ENCODE measurements at places on chromosomes 6 and 20. TPM values are rescaled to one million over a fixed set of nuclear protein-coding genes. Genes with fewer than 3 reads are reported as not detected.

- no peak for DNase-seq
Measured at GRCh38 chr6:34051331-34051919, 94.5 kb downstream of the GRM4 start.

Gene TREML2
- 0.95 TPM for total RNA-seq

DNA sequence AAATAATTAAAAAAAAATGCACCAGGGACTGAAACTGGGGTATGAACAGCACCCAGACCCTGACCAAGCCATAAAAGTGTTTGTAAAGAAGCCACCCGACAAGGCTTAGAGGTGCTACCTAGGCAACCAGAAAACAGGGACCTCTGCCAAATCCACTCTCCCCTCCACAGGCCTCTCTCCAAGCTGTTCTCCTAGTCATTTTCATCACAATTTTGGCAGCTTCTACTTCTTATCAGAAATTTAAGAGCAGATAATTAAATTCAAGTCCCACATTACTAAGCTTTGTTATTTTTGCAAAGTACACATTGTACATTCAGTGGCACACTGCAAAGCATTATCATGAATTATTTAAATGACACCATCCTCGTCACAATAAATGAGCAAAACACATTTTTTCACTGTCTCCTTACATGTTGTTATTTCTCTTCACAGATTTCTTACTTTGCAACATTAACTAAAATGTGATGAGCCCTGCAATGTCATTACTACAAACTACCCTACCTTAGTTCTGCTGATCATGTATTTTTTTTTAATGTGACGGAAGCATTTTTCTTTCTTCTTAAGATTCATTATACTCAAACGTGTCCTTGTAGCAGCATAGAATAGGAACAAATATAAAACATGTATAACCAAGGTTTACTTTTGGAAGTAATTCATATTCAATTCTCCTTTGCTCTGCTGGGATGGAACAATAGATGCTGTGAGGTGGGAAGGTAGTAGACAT is 38.1 kb downstream of the ECT2L start:
- DNase-seq: no peak

DNA sequence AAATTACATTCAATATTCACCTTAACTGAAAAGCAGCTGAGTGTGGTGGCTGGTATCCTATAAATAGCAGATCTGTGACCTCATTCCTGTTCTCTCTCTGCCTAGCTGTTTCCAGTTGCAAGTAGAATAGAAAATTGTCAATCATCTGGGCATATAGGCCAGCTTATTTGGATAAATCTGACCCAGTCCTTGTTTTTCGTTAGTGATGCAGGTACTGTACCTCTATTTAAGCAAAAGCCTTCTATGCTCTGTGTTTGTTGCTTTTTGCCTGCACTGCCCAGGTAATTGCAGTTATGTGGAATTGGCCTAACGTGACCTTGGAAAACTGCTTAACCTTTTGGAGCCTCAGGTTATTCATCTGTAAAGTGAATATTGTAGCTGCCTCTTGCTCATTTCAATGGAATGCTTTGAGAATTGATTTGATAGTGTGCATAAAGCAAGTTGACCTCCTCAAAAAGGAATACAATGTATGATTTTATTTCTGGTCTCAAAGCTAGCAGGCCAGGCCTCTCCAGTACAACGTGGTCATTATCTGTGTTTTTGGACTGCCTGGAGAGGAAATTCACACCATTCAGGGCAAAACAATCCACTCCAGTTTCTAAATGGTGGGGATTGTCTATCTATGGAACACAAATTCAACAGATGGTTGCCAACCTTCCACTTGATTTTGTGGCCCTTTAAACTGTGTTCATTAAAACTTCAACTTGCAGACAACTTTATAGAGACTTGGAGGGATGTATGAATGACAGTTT is 508.7 kb upstream of the CITED2 start:
- DNase-seq: no peak

GRCh38 chr6:30590509-30590908 is 19.3 kb downstream of the ABCF1 start:
- DNase-seq: no peak

Gene PLA2G7
- 2.1 TPM for total RNA-seq

Gene RNF144B
- 1.2 TPM for total RNA-seq

DNA sequence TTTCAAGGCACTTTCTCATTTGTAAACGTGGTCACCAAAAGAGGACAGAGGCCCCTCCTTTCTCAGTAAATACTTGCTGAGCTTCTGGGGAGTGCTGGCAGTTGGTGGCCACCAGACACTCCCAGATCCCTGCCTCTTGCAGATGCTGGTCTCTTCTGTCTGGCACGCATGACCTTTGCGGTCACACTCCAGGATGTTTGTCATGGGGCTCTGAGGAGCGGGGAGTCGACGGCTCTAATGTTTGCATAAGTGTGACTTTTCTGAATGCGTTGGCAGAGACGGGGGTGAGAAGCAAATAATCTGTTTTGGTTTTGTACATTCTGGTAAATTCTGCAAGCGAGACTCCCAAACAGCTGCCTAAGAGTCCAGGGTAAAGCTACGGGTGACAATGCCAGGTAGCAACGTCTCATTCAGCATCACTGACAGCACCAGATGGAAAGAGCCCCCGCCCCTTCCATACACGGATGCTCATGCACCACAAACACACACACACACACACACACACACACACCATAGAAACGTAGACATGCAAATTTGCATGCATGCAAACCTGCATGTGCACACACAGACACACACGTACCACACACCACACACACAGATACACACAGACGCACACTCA is 101.1 kb downstream of the YTHDF1 start:
- DNase-seq: no peak

Gene LINC00237
- total RNA-seq: not detected

Gene GABRR1
- total RNA-seq: not detected

- peak; percentile 30 for DNase-seq
Measured at GRCh38 chr6:148557796-148558321, 189.0 kb upstream of the UST start.

Gene CCN5
- not detected for total RNA-seq

All from CD8-positive, alpha-beta memory T cell (primary cell).